Activated CD4-positive, alpha-beta T cell treated with anti-CD3 and anti-CD28 coated beads for 24 hours (primary cell): ENCODE measurements at places on chromosomes 11 and 22.

DNA sequence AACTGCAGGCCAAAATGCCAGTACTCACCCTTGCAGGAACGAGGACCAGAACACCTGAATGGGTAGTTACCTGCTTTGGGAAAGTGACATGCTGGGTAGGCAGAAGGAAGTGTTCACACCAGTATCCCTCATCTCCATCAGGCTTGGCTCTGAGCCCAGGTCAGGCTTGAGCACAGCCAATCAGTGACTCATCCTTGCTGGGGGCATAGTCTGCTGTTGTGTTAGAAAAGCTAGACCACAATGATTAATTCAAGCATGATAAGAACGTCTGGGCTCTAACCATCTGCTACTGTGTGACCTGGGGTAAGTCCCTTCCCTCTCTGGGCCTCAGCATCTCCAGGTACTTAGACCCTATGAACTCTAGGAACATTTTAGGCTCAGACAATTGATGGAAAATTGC, 450.4 kb downstream of the MIAT start:
- DNase-seq, result no peak

GRCh38 chr11:119878990-119879389, 150.0 kb upstream of the NECTIN1 start:
- DNase-seq, result no peak

DNA sequence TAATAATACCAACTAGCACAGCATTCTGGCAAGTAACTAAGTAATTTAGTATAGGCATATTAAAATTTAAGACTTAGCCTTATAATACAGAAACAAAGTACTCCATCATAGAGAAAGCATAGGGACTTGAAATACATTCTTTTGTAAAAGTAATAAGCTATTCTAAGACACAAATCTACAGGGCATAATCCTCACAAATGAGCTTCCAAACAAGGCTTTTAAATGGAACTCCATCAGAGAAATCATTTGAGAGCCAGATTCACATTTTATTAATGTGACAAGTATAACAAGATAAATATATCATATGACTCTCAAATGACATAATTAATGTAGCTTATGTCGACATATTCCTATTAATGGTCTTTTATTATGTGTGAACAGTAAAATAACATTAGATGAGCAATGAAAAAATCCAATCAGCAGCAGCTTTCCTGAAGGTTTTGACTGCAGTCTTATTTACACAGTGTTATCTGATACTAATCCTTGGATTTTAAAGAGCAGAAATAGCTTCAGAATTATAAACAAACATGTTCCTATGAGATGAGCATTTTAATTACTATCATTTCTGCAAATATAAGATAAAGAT, 241.4 kb downstream of the TTC28 start:
- no peak for DNase-seq

DNA sequence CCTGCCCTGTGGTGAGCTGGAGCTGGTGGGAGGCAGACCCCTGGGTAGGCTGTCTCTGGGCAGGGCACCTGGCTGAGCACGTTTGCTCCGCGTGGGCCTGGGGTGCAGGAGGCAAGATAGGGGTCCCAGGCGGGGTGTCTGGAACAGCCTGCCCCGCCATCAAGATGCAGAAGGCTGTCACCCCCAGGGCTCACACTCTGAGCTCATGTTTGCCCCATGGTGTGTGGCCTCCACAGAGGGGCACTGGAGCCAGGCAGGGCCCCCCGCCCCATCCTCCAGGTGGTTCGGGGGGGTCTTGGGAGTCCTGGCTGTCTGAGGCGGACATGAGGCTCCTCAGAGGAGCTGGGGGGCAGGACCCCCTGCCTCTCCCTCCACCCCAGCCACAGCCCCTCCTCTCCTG, 28.9 kb upstream of the CARS1 start:
- no peak for DNase-seq

GRCh38 chr11:42410251-42410955, 901.4 kb upstream of the API5 start:
- no peak for DNase-seq

DNA sequence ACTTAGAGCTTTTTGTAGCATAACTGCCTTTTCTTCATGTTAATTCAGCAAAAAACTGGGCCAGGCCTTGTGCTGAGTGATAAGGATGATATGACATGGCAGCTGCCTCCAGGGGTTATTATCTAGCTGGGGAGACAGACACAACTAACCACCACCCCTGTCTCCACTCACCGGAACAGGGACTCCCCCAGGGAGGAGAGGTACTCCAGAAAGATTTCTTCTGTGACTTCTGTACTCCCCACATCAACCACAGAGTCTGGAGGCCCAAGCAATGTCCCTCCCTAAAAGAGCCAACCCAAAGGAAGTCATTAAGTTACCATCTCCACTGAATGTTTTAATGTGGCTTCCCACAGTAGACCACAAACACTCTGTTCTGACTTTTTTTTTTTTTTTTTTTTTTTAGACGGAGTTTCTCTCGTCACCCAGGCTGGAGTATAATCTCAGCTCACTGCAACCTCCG, 14.3 kb upstream of the PMM1 start:
- no peak for DNase-seq

DNA sequence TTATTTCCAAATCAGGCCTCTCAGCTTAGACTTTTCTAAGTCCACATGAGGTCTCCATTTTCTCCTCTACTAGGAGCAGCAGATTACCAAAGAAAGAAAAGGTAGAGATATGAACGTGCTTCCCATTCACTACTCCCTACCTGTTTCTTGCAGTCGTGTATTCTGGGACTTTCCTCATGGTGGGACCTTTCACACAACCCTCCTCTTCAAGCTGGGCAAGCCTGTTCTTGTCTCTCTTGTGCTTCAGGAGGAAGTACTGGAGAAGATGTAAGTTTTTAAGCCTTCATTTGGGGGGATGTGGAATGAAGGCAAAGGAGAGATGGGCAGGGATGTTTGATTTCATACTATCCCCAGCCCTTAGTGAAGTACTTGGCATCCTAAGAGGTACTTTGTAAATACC, 128.8 kb upstream of the SESN3 start:
- DNase-seq, result no peak

GRCh38 chr11:87290304-87290922, 252.7 kb downstream of the TMEM135 start:
- no peak for DNase-seq

- DNase-seq, result no peak
Observed at GRCh38 chr11:121293288-121293594, 670 bp downstream of the SC5D start.
